ENCODE measurements at places on chromosomes 3 and 15.

GRCh38 chr3:71478568-71478967 is 105.0 kb downstream of the FOXP1 start:
- DNase-seq: no peak

GRCh38 chr3:191292243-191293015 is 36.8 kb upstream of the CCDC50 start:
- DNase-seq: no peak

- no peak for DNase-seq
These were observed 22.4 kb downstream of the B3GNT5 start for GRCh38 chr3:183275418-183275817.

DNA sequence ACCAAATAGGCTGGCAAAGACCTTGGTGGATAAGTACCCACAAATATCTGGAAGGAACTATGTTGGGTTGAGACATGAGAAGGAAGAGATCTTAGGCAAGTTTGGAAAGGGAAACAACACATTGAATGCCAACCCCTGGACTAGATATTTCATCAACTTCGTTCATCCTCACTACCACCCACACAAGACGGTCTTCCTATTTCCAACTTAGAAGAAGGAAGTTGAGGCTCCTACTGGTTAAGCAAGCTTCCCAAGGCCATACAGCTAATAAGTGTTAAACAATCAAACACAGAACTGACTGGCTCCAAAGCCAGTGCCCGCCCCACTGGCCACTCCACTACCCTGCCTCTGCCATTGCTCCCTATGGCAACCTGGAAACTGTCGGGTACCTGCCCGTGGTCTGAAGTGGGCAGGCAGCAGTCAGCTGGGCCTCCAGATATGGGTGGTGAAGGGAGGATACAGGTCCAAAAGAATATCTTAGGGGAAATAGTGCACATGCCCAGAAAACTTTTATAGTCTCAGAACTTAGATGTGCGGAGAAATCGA is 94.9 kb downstream of the LIPC start:
- DNase-seq: no peak

DNA sequence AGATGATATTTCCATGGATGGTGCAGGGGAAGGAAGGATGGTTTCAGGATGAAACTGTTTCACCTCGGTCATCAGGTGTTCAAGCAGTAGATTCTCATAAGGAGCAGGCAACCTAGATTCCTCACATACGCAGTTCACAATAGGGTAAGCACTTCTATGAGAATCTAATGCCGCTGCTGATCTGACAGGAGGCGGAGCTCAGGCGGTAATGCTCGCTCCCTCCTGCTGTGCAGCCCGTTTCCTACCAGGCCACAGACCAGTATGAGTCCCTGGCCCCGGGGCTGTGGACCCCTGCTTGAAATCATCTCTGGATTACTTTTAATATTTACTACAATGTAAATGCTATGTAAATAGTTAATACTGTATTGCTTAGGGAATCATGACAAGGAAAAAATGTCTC is 241.8 kb downstream of the ROBO2 start:
- peak; percentile 31 for DNase-seq

DNA sequence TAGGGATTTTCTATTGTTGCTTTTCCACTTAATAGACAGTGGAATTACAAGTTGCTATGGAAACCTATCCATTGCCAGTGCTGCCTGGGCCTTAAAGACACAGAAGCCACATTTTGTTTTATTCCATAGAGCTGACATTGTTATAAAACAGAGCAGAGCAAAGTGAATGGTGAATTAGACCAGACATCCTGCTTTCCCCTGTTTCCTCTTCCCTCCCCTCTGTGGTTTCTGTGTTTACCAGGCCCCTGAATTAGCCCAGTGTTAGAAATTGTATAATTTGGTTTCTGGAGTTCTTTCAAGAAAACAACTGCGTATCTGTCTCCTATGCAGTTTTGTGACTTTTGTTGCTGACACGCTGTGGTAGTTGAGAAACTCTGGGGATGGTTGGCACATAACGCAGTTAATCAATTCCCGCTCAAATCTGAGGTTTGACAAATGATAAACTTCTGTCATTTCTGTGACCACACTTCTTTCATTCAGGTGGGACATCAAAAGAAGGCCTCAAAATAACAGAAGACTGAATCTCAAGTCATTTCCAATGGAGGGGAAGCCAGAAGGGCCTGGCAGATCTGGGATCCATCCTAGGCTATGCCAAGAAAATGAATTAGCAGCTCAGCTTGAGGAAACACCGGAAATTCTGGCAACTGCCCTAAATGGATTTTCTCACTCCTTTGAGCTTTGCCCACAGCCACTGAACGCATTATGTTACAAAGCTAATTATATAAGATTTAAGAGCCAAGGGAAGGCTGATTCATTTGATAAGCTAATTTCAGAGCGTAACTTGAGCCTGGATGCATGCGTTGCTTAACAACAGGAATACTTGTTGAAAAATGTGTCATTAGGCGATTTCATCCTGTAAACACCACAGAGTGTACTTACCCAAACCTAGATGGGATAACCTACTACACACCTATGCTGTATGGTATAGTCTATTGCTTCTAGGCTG is 46.9 kb downstream of the NR1D2 start:
- peak; percentile 79 for DNase-seq

Measured in NCI-H1417 (cell line).